ENCODE measurements at places on chromosomes 3 and 15.

- DNase-seq: no peak
These were observed 222.6 kb downstream of the OSBPL10 start for GRCh38 chr3:31758322-31758965.

GRCh38 chr3:174206607-174207192 is 652.4 kb upstream of the NAALADL2 start:
- DNase-seq: no peak

- DNase-seq: no peak
These were observed 35.5 kb upstream of the NIT2 start for GRCh38 chr3:100299016-100299415.

DNA sequence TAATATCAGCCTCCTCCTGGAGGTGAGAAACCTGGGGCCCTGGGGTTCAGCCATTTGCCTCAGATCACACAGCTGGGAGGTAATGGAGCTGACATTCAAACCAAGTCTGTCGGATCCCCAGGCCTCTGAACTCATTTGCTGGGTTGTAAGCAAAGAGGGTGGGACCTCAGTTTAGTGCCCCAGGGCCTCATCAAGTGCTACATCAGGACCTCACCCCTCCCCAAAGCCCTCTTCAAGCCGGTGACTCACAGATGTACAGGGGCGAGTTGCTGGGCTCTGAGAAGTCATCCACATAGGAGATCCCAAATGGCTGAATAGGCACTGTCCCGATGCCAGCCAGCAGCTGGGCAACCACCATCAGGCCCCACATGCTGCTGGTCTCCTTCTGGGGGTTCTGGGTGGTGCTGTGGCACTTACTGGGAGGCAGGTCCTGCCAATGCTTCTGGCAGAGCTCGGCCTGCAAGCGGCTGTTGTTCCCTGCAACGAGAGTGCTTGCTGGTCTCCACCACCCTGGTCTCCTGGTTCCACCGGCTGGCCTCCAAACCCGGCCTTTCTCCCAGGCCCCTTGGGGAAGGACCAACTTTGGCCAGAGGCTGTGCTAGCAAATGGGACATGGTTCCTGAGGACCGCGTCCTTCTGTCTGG is 59.2 kb upstream of the RAB6B start:
- no peak for DNase-seq

- no peak for DNase-seq
These were observed 232.6 kb upstream of the LRTM1 start for GRCh38 chr3:55160241-55160983.

GRCh38 chr15:67253549-67254237 is 768 bp downstream of the AAGAB start:
- no peak for DNase-seq

- DNase-seq: no peak
These were observed 70.4 kb upstream of the ARHGEF26 start for GRCh38 chr3:154050766-154051165.

Measured in SIG-M5 (cell line).